ENCODE measurements at places on chromosomes 6 and 20.

DNA sequence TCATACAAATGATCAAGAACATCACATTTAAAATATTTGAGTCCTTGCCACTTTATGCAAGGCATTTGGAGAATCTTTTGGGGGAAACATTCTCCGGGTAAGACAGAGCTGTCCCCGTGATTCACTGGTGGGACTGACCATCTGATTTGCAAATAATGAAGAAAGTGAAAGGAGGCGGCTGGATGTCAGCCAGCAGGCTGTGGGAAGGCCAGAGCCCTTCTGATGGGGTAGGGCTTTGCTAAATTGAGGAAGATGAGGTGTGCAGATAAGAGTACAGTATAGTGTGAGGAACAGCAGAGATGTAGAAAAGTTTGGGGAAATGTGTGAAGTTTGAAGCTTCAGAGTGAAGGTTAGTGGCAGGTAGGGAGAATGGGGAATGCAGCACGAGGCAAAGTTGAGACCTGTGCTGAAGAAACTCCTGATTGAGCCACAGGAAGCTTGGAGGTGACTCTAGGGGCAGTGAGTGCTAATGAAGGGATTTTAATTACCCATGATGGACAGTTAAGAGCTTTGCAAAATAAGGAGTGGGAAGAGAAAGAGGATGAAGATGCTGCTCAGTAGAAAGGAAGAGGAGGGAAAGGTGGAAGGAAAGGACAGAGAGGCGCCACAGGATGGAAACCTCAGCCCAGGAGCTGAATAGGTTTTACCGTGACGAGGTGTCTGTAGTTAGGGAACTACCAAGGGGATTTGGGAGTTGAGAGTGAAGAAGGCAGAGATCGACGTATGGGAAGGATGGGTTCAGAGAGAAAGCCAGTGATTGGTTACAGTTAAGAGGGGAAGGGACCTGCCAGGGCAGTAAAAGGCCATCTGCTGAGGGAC lies 68.7 kb downstream of the SNX9 start:
- no peak for DNase-seq

DNA sequence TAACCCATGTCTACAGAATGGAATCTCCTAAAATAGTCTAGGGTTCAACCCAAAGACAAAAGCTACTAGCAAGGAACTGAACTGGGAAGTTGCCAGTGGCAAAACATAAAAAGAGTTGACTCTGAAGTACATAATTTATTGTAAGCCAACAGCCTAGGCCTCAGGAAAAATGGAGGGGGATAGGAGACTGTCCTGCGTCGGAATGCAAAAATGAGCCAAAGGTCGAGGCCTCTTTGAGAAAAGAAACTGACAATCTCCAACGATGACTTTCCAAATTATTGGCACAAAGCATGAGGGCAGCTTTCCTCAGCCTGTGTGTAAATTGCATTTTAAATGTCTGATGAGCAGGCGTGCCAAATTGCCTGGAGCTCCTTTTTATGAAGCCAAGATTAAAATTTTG lies 2.1 kb downstream of the COL12A1 start:
- DNase-seq = no peak

DNA sequence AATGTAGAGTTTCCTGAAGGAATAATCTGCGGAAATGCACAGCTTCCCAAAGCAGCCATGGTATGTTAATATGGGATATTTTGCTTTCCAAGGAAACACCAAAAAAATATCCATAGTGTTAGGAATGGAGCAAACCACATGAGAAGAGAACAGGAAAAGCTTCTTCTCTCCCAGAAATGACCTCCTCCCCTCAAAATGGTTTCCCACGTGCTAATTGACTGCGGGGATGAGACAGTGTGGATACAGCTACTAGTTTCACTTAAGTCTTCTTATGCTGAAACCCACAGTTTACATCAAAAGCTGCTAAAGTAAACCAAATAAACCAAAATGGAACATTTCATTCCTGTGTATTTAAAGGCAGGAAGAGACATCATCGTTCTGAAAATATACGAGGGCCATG lies 69.4 kb downstream of the FYN start:
- DNase-seq = no peak

DNA sequence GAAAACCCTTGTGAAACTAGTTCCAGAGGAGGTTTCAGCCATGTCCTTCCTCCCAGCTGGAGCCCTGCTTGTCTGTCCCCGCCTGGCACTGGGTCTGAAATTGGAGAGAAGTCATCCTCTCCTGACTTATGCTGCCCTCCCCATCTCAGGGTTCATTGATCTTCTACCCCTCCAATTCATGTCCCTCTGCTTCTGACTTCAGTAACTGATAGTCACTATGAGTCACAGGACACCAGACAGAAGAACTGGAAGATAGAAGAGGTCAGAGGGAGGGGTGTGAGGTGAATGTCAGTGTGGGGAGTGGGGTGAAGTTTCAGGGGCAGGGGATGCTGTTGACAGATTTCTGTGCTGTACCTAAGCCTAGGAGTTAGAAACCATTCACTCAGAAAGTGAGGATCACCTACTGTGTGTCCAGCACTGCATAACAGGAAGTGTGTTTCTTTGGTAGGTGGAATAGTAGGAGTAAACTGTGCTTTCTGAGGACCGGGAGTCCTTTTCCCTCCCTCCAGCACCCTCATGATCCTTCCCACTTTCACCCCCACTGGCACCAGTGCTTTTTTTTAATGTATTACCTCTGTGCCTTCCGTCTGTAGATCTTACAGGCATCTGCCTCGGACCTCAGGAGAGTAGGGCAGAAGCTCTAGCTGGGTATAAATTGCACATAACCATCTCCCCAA lies 627 bp upstream of the RPP21 start:
- no peak for DNase-seq

GRCh38 chr6:41446132-41446531 lies 100.0 kb upstream of the FOXP4 start:
- no peak for DNase-seq

DNA sequence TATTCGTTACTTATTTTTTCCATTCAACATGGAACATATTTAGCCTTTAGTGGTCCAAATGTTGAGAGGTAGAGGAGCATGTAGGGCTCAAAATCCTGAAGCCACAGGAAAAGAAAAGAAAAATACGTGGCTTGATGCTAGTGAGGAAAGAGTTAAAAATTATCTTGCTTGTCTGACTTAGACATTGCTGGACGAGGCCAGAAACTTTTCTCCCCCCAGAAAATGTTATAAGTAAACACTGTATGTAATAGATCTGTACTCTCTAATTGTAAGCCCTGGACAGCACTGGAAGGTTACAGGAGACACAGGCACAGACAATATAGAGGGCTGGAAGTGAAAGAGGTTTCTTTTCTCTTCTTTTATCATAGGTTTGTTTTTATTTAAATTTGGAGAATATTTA lies 165.6 kb downstream of the ZFP64 start:
- DNase-seq = no peak

DNA sequence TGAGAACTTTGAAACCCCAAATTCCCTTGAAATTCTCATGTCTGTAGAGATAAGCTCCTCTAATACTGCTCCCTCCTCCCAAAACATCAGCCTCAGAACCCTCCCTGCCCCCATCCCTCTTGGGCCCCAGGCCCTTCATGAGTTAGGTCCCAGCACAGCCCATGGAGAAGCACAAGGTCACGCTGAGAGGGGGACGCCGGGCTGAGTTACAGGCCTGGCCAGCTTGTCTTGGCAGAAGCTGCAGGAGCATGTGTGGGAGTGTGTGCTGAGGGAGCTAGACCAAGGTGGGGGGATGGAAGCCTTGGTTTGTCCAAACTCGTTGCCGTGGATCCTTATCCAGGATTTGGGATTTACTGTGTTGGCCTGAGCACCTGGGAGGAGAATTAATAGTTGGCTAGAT lies 8.5 kb upstream of the PTCRA start:
- no peak for DNase-seq

GRCh38 chr6:166355552-166355951 lies 13.2 kb upstream of the SFT2D1 start:
- DNase-seq = no peak

DNA sequence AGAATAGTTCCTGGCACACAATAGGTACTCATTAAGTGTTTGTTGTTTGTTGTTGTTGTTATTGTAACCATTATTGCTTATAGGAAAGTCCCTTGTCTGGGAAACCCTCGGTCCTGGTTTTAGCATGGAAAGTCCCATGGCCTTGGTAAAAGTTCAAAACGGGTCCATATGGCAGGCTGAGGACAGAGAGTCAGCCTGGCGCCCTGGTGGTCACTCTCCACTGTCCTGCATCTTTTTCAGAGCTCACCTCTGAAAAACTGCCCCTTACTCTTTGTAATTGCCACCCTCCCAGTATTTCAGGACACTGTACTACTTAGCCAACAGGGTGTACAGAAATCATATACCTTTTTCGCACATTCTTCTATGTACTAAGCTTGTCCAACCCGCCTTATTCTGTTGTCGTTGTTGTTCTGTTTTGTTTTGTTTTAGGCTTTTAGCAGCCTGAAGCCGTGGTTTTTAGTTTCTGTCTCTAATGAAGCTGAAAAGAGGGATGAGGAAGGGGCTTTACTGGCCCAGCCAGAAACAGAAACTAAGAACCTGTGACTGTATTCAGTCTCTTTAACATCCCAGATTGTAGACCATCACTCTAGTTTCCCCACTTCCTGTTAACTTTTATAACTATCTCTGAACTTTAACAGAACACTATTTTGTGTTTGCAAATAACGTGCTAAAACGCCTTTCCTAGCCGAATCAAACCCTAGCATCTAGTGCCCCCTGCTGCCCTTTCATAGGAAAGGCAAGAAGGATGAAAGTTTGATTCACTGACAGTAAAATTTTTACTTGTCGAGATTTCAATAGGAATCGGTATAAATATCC lies 7.6 kb upstream of the TMEM14A start:
- peak; percentile 92 for DNase-seq

GRCh38 chr6:30112402-30112994 lies 392 bp downstream of the TRIM31 start:
- no peak for DNase-seq

DNA sequence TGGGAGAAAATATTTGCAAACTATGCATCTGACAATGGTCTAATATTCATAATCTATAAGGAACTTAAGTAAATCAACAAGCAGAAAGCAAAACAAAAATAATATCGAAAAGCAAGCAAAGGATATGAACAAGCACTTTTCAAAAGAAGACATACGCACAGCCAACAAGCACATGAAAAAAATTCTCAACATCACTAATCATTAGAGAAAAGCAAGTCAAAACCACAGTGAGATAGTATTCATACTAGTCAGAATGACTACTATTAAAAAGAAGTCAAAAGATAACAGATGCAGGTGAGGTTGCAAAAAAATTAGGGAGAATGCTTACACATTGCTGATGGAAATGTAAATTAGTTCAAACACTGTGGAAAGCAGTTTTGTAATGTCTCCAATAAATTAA lies 410.2 kb downstream of the MMUT start:
- no peak for DNase-seq

- no peak for DNase-seq
Observed at GRCh38 chr6:17725083-17725482, 18.4 kb upstream of the NUP153 start.

DNA sequence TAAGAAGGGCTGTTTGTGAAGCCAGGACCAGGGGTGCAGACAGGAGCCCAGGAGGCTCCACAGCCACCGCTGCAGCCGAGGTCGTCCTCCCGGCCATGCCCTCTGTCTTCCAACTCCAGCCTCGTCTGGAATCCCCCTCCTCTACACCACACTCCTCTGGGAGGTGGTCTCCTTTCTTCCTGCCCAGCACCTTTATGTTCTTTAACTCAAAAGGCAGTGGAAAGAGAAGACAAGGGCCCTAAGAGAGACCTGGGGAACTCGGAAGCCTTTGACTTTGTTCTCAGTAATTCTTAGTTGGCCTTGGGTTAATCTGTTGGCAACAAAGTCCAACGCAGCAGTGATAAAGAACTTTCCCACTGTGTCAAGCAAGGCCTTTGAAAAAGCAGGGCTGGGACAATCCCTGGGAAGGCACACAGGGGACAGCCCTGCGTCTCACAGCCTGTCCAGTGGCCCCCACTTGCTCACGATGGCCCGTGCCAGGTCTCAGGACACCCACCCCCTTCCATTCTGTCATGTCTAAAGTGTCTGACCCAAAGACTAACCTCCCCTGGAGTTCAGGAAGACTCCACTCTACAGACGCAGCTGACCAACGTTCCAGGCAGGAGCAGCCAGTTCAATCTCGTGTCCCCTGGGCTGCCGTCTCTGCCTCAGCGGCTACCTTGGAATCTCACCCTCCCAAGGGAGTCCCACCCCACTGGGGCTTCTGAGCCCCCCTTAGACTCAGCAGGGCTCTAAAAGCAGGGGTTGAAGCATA lies 42.8 kb upstream of the FAM50B start:
- no peak for DNase-seq

GRCh38 chr20:9838378-9839295 lies at the start of gene PAK5:
PAK5 (minus strand) TSS chr20:9839076; CDS start chr20:9644328, 194,748 bp downstream.
- no peak for DNase-seq

GRCh38 chr6:21263531-21264287 lies 329.8 kb upstream of the SOX4 start:
- DNase-seq = no peak

DNA sequence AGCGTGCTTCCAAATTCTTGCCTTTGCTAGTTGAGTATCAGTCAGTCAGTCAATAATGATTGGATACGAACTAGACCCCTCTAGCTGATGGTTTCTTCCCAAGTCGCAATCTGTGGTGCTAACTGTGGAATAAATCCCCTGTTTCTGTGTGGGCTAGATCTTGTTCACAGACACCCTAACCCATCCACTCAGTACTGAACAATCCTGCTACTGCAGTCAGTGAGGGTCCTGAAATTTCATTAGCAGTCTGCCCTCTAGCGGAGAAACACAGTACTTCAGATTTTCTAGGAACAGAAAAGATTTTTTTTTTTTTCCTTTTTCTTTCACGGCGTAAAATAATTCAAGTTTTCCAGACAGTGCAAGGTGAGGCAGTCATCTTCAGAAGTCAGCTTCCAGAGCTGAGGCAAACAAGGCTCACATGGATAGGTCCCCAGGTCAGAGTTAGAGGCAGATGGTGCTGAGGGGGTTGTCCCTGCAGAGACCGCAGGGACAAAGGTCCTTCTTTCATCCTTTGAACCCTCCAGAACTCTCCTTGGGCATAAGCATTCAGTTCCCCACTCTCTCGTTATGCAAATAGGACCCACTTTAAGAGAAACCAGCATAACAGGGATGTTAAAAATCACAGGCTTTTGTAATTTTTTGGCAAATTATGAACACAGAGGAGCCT lies 119.6 kb downstream of the SCML4 start:
- DNase-seq = peak; percentile 36

DNA sequence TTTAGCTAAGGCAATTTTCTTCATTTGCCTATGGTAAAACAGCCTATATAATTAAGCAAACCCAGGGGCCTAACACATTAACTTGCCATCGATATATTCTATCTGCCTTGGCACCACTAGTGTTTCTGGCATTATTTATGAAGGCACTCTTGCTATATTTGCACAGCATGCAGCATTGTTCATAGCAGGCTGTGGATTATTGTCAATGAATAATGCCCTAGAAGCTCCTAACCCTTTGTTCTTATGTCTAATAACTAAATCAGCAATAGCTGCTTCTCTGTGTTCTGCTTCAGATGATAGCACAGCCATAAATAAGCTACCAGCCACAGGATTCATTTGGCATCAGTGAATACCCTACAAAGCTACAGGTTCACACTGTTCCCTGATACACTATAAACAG lies 254.8 kb upstream of the STXBP5 start:
- DNase-seq = no peak

GRCh38 chr20:50621068-50621665 lies 70.2 kb downstream of the RIPOR3 start:
- no peak for DNase-seq
